Heart right ventricle (tissue), 16 donors: ENCODE measurements at places on chromosomes 1 and 21. TPM values are rescaled to one million over a fixed set of nuclear protein-coding genes. Genes with fewer than 3 reads are reported as not detected.

Gene A3GALT2
- not detected for total RNA-seq

Gene THEM5
- not detected for total RNA-seq

Gene ADORA1
- total RNA-seq, result 11.2 TPM

Gene RAVER2
- 30.6 TPM for total RNA-seq

DNA sequence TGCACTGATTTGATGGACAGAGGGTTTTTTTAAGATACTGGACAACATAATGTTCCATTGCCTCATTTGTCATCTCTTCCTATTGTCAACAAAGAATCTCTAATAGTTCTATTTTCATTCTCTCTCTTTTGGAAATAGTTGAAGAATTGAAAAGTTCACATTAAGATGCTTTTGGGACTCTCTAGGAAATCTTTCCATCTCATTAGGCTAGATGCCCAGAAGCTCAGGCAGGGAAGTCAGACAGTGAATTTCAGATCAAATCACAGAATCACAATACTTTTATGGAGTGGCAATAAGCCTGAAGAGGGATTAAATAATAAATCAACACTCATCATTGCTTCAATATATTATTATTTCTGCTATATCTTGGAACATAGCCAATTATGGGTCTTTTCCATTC, 29.2 kb downstream of the NEGR1 start:
- DNase-seq, result no peak

DNA sequence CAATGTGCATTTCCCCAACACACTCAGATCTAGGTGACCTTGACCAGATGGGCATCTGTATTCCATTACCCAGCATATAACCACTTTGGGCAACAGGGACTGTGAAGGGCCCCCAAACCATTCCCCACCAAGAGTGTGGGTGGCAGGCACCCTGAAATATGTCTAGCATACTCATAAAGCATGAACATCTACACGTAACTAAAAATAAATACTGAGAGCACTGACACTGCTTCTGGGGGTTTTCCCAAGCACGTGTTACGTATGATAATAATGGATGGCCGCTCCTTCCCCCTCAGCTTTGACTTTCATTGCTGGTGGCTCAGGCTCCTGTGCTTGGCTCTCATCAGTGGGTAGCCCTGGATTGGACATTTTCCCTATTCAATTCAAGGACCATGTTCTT, 39.1 kb downstream of the IGSF3 start:
- DNase-seq, result no peak

GRCh38 chr1:17662786-17663185, 92.3 kb upstream of the ACTL8 start:
- DNase-seq, result no peak

DNA sequence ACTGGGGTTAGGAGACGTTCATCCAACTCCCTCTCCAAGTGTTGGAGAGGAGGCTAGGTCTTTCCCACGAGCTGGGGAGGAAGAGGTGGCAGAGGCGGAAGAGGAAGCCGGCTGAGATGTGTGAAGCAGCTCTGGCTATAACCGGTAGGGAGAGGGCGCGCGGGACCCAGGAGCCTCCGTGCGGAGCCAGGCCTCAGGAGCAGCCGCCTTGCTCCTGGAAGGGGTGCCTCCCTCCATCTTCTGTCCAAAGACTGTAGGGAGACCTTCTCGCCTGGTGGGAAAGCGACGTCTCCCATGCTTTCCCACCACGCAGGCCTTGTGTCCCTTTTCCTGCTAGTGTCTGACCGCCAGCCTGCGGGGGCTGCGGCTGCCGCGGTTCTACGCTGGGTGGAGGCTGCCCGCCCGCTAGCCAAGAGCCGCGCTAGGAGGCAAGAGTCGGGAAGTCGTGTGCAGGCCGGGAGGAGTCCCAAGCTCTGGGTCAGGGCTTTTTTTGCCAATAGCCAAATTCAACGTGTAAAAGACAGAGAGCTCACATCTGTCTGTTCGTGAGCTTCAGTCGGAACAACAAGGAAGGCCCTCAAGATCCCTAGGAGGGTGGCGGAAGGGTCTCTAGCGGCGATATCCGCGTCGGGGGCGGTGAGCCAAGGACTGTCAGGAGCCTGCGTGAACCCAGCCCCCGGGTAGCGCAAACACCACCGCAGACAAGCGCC, 8.4 kb upstream of the NBPF11 start:
- no peak for DNase-seq

GRCh38 chr1:15201849-15202551, 45.0 kb upstream of the FHAD1 start:
- no peak for DNase-seq

- DNase-seq, result peak; percentile 40
Measured at GRCh38 chr1:147273409-147274336, 31.2 kb downstream of the CHD1L start.

DNA sequence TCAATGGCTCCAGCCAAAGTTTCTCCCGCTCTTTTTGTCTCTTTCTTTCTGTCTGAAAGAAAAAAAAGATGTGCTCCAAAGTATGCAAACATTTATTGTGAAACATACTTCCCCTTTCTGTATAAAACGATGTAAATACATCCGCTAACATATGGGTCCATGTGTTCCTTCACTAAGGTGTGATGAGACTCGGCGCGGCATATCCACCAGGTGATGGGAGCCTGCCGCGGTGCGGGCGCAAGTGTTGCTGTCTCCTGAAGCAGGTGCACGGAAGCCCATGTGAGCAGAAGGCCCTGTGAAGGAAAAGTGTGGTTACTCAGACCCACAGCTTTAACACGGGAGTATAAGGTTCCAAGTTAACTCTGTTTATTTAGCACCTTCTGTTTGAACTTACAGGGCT, 466.6 kb upstream of the C1orf87 start:
- no peak for DNase-seq

DNA sequence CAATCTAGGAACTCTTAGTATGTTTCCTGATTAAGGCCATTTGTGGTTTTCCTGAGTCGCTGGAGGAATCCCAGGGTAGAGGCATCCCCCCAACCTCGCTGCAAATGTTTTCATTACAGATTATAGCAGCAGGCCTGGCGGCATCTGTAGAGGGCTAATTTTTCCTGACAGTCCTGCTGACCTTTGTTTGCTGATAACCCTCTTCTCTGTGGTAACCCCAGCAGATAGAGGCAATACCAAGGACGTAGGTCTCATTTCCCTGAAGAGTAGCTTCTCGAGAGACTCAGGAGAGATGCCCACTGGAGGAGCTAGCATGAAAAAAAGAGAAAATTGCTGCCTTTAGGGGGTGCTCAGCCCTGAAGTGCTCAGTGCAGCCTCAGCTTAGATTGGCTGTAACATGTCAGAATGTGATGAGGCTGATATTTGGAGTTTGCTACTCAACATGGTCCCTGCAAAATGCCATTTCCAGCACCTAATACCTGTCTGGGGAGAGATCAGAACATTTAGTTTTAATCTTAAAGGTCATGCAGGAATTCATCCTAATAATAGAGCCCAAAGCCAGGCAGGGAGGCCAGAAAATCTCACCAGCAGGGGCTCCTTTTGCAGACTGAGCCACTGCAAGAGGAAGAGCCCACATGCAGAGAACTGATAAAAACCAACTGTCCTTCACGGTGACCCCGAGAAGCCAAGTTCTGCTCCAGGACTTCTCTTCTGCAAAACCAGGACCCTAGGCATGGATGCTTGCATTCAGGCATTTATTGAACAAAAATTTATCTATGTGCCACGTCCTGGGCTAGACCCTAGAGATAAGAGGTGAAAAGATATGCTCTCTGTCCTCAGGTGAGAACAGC, 184.5 kb downstream of the KAZN start:
- no peak for DNase-seq

DNA sequence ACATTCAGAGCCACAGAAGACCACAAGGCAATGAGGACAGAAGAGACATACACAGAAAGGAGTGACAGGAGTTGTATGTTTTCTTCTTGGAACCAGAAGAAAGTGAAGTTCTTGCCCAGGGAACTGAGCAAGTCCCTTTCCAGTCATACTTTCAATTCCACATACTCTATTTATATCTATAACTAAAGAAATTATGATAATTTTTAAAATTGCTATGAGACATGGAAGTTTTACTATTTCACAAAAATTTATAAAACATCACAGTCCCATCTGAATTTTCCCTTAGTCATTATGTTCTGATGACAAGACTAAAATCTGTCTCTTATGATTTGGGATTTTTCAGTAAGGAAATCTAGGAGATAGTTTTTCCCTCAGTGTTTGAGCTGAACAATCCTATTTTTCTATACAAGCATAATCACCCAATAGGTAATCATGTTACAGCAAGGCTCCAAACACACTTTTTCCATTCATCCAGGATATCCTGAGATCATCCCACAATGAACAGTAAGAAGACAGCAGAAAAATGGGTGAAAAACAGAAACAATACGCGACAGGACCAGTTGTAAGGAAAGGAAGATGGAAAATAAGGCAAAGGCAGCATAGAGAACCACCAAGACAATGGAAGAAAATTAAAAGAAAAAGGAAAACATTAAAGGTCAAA, 154.6 kb downstream of the VAV3 start:
- no peak for DNase-seq

DNA sequence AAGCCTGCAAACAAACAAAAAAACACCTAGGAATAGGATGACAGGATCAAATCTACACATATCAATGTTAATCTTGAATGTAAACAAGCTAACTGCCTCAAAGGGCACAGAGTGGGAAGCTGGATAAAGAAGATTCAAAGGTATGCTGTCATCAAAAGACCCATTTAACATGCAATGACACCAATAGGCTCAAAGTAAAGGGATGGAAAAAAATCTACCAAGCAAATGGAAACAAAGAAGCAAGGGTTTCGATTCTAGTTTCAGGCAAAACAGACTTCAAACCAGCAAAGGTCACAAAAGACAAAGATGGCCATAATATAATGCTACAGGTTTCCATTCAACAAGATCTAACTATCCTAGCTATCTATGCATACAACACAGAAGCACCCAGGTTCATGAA, 16.2 kb upstream of the OR2T10 start:
- no peak for DNase-seq

DNA sequence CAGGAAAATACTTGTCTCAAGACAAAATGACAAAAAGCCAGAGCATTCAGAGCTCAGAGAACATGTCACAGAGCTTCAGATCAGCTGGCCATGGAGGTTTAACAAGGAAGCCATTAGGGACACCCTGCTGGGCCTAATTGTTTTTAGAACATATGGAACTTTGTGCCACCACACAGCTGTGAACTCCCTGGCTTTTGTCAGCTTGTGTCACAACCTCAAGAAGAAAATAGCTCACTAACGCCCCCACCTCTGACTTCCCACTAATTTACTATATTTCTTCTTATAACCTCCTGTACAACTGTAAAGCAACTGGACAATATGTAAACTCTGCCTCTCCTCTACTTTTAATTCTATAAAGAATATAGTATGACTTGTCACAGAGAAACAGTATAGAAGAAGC, 21.0 kb upstream of the TDRD10 start:
- no peak for DNase-seq

- no peak for DNase-seq
Measured at GRCh38 chr1:53273526-53273925, 35.2 kb upstream of the MAGOH start.

- DNase-seq, result peak; percentile 13
Measured at GRCh38 chr1:111032295-111032897, 68.7 kb upstream of the LRIF1 start.

DNA sequence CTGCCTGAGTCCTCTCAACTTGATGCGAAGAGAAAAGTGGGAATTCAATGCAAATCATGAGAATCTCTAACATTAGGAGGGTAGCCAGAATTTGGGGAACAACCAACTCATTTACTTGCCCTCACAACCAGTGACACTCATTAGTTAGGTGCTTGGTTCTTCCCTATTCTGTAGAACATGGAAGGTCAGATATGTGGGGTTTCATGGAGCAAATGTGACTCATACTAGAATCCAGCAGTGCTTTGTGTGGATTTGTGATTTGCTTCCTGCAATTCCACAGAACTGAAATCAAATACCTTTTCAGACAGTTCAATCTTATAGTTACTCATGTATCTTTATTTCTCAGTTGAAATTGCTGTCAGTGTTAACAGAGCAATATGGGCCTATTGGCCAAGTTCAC, 6.9 kb upstream of the ETV3 start:
- no peak for DNase-seq

DNA sequence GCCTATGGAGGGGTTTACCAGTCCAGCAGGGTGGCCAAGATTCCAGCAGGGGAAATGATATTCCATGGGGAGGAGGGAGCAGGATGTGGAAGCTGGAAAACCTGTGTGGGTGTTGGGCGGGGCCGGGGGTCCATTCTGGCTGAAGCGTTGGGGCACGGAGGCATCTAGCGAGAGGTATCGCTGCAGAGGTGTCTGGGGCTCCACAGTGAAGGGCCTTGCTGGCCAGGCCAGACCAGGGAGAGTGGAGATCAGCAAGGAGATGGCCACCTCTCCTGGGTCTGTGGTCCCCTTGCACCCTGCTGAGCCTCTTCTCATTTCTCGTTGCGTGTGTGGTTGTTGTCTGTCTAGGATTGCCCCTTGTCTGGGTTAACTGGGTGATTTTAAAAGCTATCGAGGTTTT, 6.2 kb downstream of the COQ8A start:
- no peak for DNase-seq

DNA sequence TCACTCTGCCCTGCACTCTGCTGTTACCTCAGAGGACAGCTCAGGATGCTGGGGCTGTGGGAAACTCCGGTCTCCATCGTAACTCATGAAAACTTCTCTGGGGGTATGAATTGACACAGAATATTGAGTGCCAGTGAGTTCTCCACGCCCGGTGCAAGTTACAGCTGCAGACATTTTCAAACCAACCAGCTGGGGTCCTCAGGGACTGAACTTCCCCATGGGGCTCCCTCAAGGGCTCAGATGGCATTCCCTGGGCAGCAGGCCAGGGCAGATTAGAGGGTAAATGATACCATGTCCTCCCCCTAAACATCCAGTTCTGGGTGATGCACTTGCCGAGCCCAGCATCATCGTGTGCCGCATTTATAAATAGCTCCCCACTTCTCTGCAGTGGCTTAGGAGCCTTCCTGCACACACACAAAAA, 27.8 kb upstream of the CCSAP start:
- peak; percentile 78 for DNase-seq

DNA sequence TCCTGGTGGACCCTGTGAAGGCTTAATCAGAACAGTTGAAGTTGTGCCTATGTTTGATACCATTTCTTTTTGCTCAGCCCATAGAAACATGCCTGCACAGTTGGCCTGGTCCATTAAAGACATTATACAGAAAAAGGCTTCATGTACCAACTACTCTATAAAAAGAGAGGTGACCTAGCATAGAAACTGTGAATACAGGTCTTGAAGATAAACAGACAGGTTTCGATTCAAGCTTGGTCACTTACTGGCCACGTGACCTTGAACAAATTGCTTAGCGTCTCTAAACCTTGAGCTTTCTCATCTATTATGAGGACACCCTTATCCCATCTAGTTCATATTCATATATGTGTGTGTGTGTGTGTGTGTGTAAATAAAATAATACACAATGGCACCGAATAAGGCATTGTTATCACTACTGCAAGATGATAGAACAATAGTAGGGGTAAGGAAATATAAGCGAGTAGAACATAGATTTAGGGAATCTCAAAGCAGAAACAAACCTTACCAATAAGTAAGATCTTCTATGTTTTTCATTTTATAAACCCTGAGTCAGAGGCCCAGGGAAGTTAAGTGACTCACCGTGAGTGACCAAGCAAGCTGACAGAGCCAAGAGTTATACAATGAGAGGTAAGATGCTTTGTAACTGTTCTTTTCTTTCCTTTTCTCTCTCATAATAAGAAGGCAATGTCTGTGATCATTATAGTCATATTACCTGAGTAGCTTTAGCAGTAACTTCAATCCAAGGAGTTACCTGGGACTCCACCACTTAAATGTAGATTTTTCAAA, 476.8 kb upstream of the DEPDC1 start:
- no peak for DNase-seq
